ENCODE measurements at places on chromosomes 11 and 22.

DNA sequence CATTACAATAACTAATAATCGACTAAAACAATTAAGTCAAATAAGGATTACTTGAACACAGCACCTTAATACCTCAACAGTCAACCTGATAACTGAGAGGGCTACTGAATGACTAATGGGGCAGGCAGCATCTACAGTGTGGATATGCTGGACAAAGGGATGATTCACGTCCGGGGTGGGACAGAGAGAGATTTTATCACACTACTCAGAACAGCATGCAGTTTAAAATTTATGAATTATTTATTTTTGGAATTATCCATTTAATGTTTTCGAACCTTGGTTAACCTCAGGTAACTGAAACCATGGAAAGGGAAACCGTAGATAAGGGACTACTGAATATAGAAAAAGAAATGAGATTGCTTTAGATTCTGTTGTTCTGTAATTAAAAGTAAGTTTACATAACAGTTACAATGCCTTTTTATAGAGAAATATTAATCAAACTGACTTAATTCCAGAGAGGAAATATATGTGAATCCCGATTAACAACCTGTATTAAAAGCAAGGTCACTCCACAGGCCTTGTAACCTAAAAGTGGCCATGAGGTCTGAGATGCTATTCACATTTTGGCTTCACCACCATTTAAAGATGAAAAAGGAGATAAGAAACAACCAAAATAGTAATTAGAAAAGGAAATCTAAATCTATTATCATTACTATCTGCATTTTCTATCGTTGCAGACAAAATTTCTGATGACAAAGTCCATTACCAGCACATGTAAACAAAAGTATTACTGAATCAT lies 119.0 kb upstream of the TP53AIP1 start:
- H3K27ac ChIP-seq = no peak overlapping the region
- no peak for DNase-seq
- no peaks in the 10 kb centered on the region for H3K4me1 ChIP-seq
- no peak overlapping the region for H3K4me3 ChIP-seq
- H3K36me3 ChIP-seq = no peaks in the 10 kb centered on the region
- H3K27me3 ChIP-seq = peaks cover 2% of the 10 kb centered on the region

DNA sequence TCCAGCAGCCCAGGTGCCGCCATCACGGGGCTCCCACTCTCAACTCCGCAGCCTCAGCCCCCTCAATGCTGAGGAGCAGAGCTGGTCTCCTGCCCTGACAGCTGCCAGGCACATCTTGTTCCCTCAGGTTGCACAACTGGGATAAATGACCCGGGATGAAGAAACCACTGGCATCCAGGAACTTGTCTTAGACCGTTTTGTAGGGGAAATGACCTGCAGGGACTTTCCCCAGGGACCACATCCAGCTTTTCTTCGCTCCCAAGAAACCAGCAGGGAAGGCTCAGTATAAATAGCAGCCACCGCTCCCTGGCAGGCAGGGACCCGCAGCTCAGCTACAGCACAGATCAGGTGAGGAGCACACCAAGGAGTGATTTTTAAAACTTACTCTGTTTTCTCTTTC lies at the start of gene SAA1:
Gene SAA1 (plus strand): TSS at position 316 of the 400 bp plus-strand sequence. CDS start 624 bp downstream, outside the sequence.
- H3K27me3 ChIP-seq = peaks cover 3% of the 10 kb centered on the region
- no peak within 1 kb of the TSS for H3K4me3 ChIP-seq
- no peaks in the 10 kb centered on the region for H3K4me1 ChIP-seq
- H3K36me3 ChIP-seq = no peaks in the 10 kb centered on the region

- no peak overlapping the region for H3K4me3 ChIP-seq
- H3K27me3 ChIP-seq = peaks cover 1% of the 10 kb centered on the region
- H3K27ac ChIP-seq = no peak overlapping the region
Observed at GRCh38 chr11:95255251-95256145, 24.5 kb upstream of the SESN3 start.

GRCh38 chr11:120649316-120649715 lies 137.8 kb downstream of the GRIK4 start:
- DNase-seq = no peak
- peaks cover 2% of the 10 kb centered on the region for H3K27me3 ChIP-seq
- H3K27ac ChIP-seq = no peak overlapping the region
- no peak overlapping the region for H3K4me3 ChIP-seq
- no peaks in the 10 kb centered on the region for H3K4me1 ChIP-seq

- H3K27ac ChIP-seq = peak overlapping the region; percentile 29
- peaks cover 15% of the 10 kb centered on the region for H3K27me3 ChIP-seq
- no peaks in the 10 kb centered on the region for H3K36me3 ChIP-seq
- peak overlapping the region; percentile 74 for H3K4me3 ChIP-seq
- DNase-seq = no peak
- H3K4me1 ChIP-seq = peaks cover 29% of the 10 kb centered on the region
Observed at GRCh38 chr11:66956689-66957290, 1.4 kb downstream of the PC start.

DNA sequence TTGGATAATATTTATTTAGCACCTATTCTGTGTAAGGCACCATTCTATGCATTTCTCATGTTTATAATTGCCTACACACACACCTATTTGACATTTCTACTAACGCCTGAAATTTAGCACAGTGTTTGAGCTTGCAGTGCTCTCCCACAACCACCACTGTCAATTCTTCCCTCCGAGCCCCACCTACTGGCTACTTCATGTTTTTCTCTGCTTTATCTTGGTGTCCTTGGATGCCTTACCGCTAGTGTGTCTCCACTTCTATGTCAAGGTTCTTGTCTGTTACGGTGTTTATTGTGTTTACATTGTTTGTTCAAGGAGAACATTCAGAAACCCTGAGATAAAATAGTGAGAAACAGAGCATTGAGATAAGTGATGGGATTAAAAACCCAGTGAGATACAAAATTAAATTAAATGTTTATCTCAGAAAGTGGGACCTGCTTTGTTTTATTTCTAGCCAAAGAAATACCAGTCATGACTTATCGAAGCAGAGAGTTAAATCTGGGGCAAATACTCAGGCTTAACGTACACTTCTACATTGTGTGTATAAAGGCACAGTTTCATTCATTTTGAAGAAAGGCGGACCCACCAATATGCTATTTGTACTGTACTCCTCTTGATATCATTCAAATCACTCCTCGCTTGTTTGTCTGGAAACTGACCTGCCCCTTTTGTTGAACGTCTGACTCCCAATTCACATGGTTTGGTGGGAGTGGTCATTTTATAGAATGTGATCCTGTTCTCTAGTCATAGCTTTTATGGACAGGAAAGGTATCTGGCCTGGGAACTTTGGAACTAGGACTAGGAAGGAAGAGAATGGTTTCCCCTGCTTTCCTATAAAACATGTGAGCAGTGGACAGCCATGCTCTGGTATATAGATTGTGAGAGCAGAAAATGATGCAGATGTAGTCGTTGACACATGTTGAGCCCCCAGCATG lies 39.2 kb upstream of the SLC36A4 start:
- no peaks in the 10 kb centered on the region for H3K36me3 ChIP-seq
- no peak overlapping the region for H3K4me3 ChIP-seq
- no peak overlapping the region for H3K27ac ChIP-seq
- H3K27me3 ChIP-seq = peaks cover 20% of the 10 kb centered on the region
- H3K4me1 ChIP-seq = no peaks in the 10 kb centered on the region
- DNase-seq = no peak

DNA sequence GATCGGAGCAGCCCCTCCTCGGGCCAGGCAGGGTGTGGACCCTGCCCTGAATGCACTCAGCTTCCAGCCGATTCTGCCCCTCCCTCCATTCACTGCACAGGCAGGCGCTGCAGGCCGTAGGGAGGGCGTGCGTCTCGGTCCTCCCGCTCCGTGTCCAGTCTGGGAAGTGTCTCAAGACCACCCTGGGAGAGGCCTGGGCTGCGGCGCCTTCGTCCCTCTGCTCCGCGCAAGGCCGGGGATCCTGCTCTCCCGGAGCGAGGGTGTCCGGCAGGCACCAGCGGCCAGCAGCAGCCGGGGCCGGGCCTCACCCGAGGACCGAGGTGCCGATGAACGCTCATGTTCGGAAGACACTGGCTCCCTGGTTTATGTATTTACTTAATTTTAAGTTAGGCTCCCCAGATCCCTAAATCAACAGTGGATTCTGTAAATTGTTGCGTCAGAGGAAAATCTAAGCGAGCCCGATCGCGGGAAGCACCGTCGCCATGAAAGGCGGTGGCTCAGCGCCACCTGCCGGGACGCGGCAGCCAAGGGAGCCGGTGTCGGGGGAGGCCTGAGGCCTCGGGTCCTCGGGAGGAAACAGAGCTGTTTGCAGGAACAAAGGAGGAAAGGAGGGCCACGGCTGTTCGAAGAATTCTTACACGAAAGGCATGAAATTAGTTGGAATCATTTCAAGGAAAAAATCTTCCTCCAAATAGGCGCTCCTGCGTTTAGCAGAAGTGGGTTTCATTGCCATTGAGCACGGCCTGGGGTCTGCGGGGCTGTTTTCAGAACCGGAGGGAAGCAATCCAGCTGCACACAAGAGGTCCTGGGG lies 195.3 kb downstream of the BRD1 start:
- no peaks in the 10 kb centered on the region for H3K4me1 ChIP-seq
- H3K27me3 ChIP-seq = no peaks in the 10 kb centered on the region
- DNase-seq = no peak
- no peaks in the 10 kb centered on the region for H3K36me3 ChIP-seq
- H3K4me3 ChIP-seq = no peak overlapping the region

- H3K4me3 ChIP-seq = no peak overlapping the region
- no peak for DNase-seq
- peaks cover 12% of the 10 kb centered on the region for H3K4me1 ChIP-seq
- H3K27me3 ChIP-seq = no peaks in the 10 kb centered on the region
- H3K27ac ChIP-seq = no peak overlapping the region
- H3K36me3 ChIP-seq = peaks cover 35% of the 10 kb centered on the region
Observed at GRCh38 chr11:18366286-18366685, 28.1 kb upstream of the LDHA start.

DNA sequence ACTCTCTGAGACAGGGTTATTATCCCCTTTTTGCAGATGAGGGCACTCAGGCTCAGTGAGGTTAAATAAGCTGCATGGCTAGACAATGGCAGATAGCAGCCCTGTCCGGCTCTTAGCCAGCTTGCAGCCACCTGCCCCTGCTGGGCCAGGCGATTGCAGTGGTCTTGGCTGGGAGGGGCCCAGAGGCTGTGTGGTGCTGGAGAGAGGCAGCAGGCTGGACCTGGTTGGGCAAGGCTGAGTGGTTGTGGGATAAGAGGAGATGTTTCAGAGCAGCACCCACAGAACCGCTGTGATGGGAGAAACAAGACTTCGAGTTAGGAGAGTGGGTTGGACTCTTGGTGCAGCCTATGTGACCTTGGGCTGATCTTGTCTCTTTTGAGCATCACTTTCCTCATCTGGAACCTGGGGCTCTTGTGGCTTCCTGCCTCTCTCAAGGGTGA lies 25.5 kb downstream of the PTPRJ start:
- H3K27me3 ChIP-seq = no peaks in the 10 kb centered on the region
- peak overlapping the region; percentile 83 for H3K4me3 ChIP-seq
- peaks cover 10% of the 10 kb centered on the region for H3K36me3 ChIP-seq
- H3K27ac ChIP-seq = peak overlapping the region; percentile 100
- peaks cover 76% of the 10 kb centered on the region for H3K4me1 ChIP-seq
- DNase-seq = no peak

DNA sequence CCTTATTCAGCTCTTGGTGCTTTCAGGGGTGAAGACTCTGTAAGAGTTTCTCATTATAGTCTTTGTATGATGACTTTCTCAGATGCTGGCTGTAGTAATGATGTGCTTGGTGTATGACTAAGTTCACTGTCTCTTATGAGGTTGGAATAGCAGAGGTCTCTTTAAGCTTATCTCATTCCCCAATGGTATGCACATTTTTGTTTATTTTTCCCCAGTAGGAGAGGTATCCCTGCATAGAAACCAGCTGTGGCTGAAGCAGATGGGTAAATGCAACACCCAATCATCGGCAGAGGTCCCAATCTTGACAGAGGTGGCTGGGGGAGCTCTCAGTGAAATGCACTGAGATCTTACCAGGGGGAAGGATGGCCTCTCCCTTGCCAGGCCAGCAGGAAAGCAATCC lies 34.6 kb downstream of the BBOX1 start:
- no peaks in the 10 kb centered on the region for H3K36me3 ChIP-seq
- H3K27ac ChIP-seq = no peak overlapping the region
- DNase-seq = no peak
- no peaks in the 10 kb centered on the region for H3K4me1 ChIP-seq

- H3K27ac ChIP-seq = no peak overlapping the region
- no peak for DNase-seq
- no peak overlapping the region for H3K4me3 ChIP-seq
- H3K36me3 ChIP-seq = no peaks in the 10 kb centered on the region
- H3K27me3 ChIP-seq = peaks cover 2% of the 10 kb centered on the region
Observed at GRCh38 chr11:131378931-131379330, 8.5 kb downstream of the NTM start.

DNA sequence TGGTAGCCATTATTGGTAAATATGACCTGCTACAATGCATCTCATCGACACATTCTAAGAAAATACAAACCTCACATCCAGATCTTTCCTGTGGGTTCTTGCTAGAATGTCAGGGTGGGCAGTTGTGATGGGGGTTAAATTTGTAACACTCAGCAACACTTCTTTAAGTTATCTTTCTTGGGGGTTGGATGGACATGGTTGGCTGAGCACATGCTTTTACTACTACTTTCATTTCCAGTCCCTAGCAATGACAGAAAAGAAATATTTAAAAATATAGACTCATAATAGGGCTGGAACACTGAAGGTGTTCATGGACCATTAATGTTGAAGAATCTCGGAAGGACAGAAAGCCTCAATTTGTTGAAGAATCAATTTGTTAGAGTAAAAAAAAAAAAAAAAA lies 57.6 kb downstream of the APOL3 start:
- H3K4me3 ChIP-seq = no peak overlapping the region
- no peak for DNase-seq
- H3K27ac ChIP-seq = no peak overlapping the region
- peaks cover 14% of the 10 kb centered on the region for H3K27me3 ChIP-seq
- no peaks in the 10 kb centered on the region for H3K36me3 ChIP-seq

DNA sequence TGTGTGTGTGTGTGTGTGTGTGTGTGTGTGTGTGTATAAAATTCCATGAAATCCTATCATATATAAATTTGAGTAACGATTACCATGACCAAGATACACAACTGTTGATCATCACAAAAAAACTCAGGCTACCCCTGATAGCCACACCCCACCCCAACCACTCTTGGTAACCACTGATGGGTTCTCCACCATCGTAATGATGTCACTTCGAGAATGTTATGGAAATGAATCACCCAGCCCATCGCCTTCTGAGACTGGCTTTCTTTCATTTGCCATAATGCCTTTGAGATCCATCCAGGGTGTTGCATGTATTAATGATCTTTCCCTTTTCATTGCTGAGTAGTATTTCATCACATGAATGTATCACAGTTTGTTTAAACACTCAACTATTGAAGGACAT lies 496.0 kb downstream of the MIAT start:
- no peak overlapping the region for H3K4me3 ChIP-seq
- no peak for DNase-seq
- H3K36me3 ChIP-seq = no peaks in the 10 kb centered on the region
- no peak overlapping the region for H3K27ac ChIP-seq

GRCh38 chr22:47194476-47195155 lies 432.2 kb downstream of the TBC1D22A start:
- no peaks in the 10 kb centered on the region for H3K36me3 ChIP-seq
- no peaks in the 10 kb centered on the region for H3K4me1 ChIP-seq
- DNase-seq = no peak
- H3K27me3 ChIP-seq = no peaks in the 10 kb centered on the region
- no peak overlapping the region for H3K4me3 ChIP-seq
